NCI-H146 (cell line): ENCODE measurements at places on chromosomes 6 and 20.

DNA sequence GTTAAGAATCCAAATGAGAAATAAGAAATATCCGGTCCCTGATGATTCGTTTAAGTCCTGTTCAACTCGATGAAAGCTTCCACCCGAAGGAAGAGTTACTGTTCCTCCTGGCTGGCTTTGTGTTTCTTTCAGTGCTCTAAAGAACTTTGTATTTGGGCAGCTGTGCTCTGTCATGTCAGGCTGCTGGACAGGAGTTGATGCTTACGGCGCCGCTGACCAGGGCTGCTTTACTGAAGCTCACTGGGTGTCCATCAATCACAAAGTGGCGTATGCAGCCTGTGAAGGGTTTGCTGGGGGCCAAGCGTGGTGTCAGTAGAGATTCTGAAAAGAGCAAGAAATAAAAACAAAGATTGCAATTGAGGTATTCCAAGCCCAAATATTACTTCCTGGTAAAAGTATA is 21.9 kb downstream of the FAM229B start:
- DNase-seq: peak; percentile 31

GRCh38 chr6:73580247-73581149 is 59.7 kb upstream of the EEF1A1 start:
- peak; percentile 85 for DNase-seq

GRCh38 chr20:4119854-4120209 is 104.5 kb upstream of the RNF24 start:
- DNase-seq: no peak

DNA sequence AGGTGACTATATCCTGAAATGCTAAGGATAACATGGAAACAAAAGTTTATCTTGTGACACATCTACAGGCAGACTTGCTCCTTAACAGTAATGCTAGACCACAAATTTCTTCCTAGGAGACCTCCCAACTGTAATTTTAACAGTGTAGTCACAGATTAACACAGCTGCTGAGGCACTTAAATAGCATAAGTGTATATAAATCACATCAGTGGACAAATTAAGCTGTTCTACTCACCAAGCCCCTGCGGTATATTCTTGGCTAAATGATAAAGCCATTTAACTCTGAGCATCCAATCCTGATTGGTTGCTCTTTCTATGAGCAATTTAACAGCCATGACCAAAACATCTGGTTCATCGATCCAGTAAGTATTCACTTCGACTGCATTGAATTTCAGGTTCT is 73.3 kb upstream of the LYRM2 start:
- DNase-seq: no peak

GRCh38 chr6:150142670-150143515 is at the start of gene PPP1R14C:
TSS of gene PPP1R14C (plus strand) at chr6:150143044. CDS start at chr6:150143193, 149 bp downstream.
- peak; percentile 92 for DNase-seq

GRCh38 chr6:18153311-18153703 is 1.6 kb downstream of the TPMT start:
- DNase-seq: no peak
